ENCODE measurements at places on chromosomes 2 and 18. TPM values are rescaled to one million over a fixed set of nuclear protein-coding genes. Genes with fewer than 3 reads are reported as not detected.

GRCh38 chr2:220931491-220931890, 640.6 kb downstream of the EPHA4 start:
- no peak overlapping the region for H3K27ac ChIP-seq
- DNase-seq = no peak
- H3K36me3 ChIP-seq = no peaks in the 10 kb centered on the region
- no peaks in the 10 kb centered on the region for H3K4me1 ChIP-seq

- H3K4me1 ChIP-seq = no peaks in the 10 kb centered on the region
- no peaks in the 10 kb centered on the region for H3K27me3 ChIP-seq
- H3K36me3 ChIP-seq = peaks cover 4% of the 10 kb centered on the region
- DNase-seq = no peak
Measured at GRCh38 chr2:72745679-72746368, 80.0 kb downstream of the EXOC6B start.

The DYNC2LI1 gene
- 9.6 TPM for polyA plus RNA-seq

The FEV gene
- polyA plus RNA-seq = not detected

The NOL4 gene
- 0.06 TPM for polyA plus RNA-seq

All from spleen (tissue), 13 donors.